DMS79 (cell line): ENCODE measurements at places on chromosomes 2 and 18.

DNA sequence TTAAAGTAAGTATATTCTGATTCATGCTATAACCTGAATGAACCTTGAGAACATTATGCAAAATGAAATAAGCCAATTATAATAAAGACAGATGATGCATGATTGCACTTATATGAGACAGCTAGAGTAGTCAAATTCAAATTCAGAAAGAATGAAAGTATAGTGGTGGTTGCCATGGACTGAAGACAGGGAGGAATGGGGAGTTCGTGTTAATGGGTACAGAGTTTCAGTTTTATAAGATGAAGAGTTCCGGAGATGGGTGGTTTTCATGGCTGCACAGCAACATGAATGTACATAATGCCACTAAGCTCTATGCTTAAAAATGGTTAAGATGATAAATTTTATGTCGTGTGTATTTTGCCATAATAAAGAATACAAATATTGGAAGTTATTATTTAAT lies 751.2 kb downstream of the TSN start:
- DNase-seq, result no peak

GRCh38 chr2:165634282-165634681 lies 159.8 kb downstream of the GALNT3 start:
- no peak for DNase-seq

GRCh38 chr2:142880279-142880678 lies 2.8 kb downstream of the KYNU start:
- DNase-seq, result no peak

DNA sequence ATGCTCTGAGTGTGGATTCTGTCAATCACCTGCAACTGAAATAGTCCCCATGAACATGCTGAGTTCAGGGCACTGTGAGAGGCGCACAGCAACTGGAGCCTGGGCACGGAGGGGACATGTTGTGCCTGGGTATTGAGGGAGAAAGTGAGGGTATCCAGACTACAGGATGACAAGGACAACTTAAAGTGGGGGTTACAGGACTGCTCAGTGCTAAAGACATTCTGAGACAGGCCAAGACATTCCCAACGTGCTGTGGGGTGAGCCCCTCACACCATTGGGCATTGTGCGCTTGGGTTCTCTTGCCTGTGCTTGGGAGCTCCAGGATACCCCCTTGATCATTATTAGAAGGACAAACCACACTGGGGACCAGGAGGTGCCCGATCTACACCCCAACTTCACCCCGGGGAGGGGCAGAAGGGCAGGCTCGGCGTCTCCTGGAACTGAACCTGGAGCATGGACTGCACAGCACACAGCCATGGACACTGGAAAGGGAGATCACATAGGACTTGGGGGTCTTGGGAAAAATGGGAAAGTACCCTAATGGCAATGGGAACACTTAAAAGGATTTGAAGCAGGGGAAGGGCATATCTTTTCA lies 72.5 kb upstream of the HDAC4 start:
- DNase-seq, result no peak

GRCh38 chr2:46849721-46850556 lies 65.7 kb downstream of the MCFD2 start:
- DNase-seq, result peak; percentile 70

- DNase-seq, result no peak
These were observed 204.8 kb downstream of the SETBP1 start for GRCh38 chr18:44885507-44885906.

DNA sequence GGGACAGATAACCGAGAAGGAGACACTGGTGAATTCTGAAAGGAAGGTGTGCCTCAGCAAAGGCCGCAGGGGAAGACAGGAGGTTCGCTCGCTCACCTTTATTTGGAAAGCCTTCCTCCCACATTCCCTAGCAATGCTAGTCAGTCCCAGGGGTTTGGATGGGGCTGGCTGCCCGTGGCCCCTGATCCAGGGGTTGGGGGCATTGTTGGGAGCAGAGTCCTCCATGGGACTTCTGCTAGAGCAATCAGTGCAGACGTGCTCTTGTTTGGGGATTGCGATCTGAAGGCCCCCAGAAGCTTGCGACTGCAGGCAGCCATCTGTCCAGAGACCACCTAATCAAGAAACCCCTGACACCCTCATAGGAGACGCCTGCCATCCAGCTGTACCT lies 6.0 kb upstream of the CYP27C1 start:
- DNase-seq, result no peak

GRCh38 chr2:64876137-64876647 lies 113.0 kb upstream of the SLC1A4 start:
- DNase-seq, result no peak

DNA sequence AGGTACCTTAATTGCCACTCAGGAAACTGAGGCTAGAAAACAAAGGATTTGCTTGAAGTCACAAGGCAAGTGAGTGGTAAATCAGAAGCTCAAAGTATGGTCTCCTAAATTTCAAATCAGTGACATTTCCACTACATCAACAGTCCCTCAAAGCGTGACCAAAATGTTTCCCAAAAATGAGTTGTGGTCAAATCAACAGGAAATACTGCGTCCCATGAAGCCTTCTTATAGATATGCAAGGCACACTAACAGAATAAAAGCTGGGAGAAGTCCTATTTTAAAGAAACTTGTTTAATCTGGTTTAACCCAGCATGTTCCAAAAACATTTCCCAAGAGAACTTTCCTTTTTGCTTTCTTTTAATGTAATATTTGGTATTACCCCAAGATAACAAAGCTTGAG lies 249.4 kb downstream of the EXOC6B start:
- DNase-seq, result no peak

DNA sequence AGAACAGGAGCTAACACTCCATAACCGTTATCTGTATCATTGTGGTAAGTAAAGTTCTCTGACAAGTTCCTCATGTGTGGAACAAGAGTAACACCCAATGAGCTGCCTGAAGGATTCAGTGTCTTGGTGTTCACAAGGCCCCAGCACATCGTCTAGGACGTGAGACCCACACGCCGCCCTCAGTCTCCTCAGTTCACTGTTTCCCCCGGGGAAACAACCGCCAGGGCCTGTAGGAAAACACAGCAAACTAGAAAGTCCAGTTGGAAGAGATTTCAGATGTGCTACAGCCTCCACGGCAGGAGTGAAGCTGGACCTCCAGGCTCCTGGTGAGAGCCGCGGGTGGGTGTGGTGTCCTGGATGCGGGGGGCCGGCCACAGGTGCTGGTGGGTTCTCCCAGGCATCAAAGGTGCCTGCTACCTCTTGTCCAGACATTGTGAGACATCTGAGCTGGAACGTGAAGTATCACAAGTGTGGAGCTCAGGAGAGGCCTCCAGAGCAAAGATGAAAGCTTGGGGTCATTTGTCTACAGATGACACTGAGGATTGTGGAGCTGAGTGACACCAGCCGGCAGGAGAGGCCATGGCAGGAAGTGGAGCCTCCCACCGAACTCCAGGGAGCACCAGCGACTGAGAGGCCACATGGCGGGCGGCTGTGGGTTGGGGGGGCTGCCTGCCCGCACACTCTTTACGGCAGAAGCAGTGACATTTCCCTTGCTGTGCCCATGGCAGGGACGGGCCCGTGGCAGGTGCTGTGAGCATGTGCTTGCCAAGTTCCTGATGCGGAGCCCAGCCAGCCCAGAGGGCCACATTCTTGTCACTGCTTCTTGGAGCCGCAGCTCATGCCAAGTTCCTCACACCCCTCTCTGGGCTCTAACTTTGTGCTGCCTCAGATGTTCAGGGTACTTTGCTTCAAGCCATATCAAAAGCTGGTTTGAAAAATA lies 131.2 kb downstream of the TMEM18 start:
- no peak for DNase-seq

DNA sequence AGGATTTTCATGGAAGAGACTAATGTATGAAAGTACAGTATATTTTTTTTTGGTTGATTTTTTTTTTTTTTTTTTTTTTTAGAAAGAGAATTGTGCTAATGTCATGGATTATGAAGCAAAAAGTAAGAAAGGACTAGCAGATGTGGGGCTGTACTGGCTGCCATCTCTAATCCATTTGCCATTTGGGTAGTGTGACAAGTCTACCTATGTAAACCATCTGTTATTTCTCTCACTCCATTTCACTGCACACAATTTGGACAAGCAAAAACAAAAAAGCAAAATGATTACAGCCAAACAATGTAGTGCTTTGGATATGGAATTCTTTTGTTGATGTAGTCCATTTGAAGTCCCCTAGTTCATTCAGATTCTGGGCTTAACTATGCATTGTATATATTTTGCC lies 1355.4 kb downstream of the LRP1B start:
- DNase-seq, result no peak

- DNase-seq, result no peak
These were observed 137.5 kb downstream of the INO80D start for GRCh38 chr2:205948496-205948837.

- DNase-seq, result no peak
These were observed 53.0 kb downstream of the KCNG2 start for GRCh38 chr18:79850731-79851130.

DNA sequence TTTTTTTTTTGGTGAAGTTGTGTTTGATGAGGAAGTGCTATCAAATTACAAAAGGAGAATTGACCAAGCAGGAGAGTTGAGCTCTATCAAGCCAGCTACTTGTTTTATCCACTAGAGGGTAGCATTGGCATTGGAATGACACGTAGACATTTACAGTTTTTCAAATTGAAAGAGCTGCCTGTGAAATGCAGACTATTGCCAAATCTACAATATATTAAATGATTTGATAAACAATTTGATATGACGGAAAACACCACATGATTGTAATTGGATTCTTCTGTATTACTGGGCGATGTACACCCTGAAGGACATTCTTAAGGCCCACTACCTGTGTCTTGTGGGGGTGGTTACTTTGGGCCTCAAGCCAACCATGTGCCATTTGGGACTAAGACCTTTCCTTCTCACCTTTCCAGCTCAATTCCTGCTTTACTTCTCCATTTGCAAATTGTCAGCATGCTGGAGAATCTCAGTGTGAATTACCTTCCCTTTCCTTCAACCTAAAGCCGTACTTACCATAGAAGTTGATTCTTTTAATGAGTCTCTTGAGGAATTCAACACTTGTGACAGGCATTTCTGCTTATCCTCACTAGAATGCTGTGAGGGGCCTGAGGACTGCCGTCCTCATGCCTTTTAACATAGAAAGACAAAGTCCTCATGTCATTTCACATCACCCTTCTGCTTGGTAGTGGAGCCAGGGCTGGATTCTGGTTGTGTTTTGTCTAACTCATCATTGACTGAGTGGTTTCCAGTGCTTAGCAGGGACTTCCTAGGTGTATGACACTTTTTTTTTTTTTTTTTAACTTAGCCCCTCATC lies 134.8 kb upstream of the THUMPD2 start:
- peak; percentile 45 for DNase-seq

GRCh38 chr2:225270861-225271260 lies 128.6 kb upstream of the NYAP2 start:
- peak; percentile 10 for DNase-seq

DNA sequence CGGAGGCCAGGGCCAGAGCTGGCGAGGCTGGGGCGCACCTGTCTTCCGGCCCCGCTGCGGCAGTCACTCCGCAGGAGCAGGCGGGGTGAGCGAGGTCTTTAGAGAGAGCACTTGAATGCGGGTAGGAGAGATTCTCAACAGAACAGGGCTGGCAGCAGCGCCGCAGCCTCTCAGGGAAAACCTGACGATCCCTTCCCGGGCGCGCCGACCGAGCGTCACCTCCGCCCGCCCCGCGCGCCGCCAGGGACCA lies 526 bp downstream of the PRKRA start:
- DNase-seq, result peak; percentile 77
